ENCODE measurements at places on chromosomes 2 and 18. TPM values are rescaled to one million over a fixed set of nuclear protein-coding genes. Genes with fewer than 3 reads are reported as not detected.

- DNase-seq, result peak; percentile 79
Measured at GRCh38 chr2:41937921-41938708, 109.7 kb upstream of the PKDCC start.

GRCh38 chr2:203167751-203168150 lies 71.1 kb upstream of the CYP20A1 start:
- DNase-seq, result no peak

DNA sequence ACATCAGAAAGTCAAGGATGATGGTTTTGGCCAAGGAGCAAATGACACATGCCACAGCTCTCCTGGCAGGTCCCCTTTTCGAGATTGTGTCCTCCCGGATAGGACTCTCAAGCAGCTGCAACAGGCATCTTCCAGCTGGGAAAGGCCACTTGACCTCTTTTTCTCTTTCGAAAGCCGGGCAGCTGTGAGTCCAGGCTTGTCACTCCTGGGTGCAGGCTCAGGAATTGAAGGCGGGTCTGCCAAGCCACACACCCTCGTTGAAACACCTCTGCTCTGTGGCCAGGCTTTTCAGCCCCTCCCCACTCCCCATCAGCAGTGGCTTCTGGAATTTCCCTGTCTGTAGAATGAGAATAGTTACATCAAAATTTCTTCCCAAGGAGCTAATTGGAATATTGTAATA lies 98.0 kb downstream of the CCDC138 start:
- peak; percentile 24 for DNase-seq

DNA sequence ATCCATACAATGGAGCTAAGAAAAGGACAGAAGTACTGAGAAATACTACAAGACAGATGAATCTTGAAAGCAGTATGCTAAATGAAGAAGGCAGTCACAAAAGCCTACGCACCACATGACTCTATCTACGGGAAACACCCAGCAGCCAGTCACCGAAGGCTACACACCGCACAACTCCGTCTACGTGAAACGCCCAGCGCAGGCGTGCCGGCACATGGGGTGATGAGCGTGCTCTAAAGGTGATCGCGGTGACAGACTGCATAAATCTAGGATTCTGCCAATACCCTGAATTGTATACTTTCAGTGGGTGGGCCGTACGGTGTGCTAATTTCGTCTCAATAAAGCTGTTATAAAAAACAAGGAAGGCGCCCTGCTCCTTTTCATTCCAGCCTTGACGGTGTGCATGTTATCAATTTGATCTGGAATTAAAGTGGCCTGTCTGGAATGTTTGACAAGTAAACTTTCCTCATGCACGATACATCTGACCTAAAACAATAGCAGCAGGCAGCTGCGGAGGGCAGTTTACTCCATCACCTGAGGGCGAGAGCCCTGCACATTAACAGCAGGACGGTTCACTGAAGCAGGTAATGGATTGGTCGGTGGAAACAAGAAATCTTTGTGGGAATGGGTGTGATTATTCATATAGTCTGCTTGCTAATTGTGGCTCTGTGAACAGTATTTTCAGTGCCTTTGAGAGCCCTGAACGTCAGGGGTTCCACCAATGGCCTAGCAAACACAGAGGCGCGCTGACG lies 86.2 kb upstream of the SALL3 start:
- DNase-seq, result no peak

Gene CXCR1
- not detected for total RNA-seq
